ENCODE measurements at places on chromosomes 2 and 18. TPM values are rescaled to one million over a fixed set of nuclear protein-coding genes. Genes with fewer than 3 reads are reported as not detected.

The CFAP210 gene
- polyA plus RNA-seq, result not detected

The TUBB8B gene
- not detected for polyA plus RNA-seq

GRCh38 chr2:233446121-233446520 is 91.8 kb downstream of the DGKD start:
- peaks cover 5% of the 10 kb centered on the region for H3K36me3 ChIP-seq
- H3K27me3 ChIP-seq, result no peaks in the 10 kb centered on the region
- no peak for DNase-seq
- H3K27ac ChIP-seq, result no peak overlapping the region
- H3K4me1 ChIP-seq, result no peaks in the 10 kb centered on the region

- DNase-seq, result no peak
- H3K4me1 ChIP-seq, result no peaks in the 10 kb centered on the region
- no peaks in the 10 kb centered on the region for H3K27me3 ChIP-seq
- H3K36me3 ChIP-seq, result peaks cover 1% of the 10 kb centered on the region
- no peak overlapping the region for H3K4me3 ChIP-seq
Measured at GRCh38 chr18:55287149-55287806, 300.7 kb downstream of the TCF4 start.

DNA sequence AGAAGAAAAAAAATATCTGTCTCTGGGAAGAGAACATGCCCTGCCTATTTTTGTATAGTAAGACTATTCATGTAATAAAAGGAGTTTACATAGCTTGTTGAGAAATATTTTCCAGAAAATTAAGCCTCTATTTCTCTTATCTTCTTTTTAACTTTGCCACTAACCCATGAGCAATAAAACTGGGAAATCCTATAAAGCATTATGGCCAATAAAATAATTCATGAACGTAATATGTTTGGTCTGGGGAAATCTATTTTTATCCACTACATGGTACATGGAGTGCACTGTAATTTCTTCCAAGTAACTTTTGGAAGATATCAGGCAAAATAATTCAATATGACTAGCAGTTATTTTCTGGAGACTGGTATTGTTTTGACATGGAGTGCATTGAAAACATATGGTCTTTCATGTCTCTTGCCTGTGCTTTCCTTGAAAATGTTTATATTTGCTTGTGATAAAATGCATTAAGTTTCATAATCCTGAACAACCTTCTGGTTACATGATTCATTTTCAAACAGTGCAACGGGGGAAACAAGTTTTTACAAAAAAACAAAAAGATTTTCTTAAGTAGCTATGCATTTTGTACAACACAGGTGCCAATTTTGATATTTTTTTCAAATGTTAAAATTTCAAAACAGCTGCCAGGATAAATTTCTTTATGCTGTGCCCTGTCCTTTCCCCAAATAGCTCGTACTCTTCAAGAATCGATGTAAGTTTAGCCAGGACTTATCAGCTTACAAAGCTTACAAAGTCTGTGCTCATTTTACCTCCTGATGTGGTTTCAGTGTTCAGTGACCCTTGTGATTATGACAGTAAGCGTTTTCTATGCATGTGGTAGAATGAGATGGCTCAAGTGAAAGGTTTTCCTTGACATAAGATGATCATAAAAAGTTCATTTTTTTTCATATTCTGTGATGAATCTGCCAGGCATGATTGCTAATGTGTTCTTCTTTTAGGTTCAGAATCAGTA is 194.5 kb downstream of the UBE2E3 start:
- no peaks in the 10 kb centered on the region for H3K27me3 ChIP-seq
- no peaks in the 10 kb centered on the region for H3K36me3 ChIP-seq
- DNase-seq, result peak; percentile 49
- no peak overlapping the region for H3K4me3 ChIP-seq
- no peaks in the 10 kb centered on the region for H3K4me1 ChIP-seq

The PSMD1 gene
- polyA plus RNA-seq, result 169 TPM

The NR4A2 gene
- polyA plus RNA-seq, result 0.62 TPM

The ITGAV gene
- 121 TPM for polyA plus RNA-seq

DNA sequence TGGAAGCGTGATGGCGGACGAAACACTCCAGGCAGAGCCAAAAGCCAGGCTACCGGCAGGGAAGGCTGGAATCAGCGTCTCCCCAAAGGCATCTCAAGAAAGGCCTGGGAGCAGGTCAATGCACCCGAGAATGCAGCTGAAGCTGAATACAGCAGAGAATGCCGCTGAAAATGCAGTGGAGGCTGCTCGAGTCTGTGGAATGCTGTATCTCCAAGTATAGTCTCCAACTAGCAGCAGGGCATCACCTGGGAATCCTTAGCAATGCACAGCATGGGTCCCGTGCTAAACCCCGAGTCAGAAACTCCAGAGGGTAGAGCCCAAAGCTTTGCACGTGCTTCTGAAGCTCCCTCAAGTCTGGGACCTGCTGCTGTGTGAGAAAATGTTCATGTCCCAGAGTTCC is 191.1 kb upstream of the ALKAL2 start:
- no peak overlapping the region for H3K4me3 ChIP-seq
- H3K4me1 ChIP-seq, result no peaks in the 10 kb centered on the region
- no peaks in the 10 kb centered on the region for H3K27me3 ChIP-seq

DNA sequence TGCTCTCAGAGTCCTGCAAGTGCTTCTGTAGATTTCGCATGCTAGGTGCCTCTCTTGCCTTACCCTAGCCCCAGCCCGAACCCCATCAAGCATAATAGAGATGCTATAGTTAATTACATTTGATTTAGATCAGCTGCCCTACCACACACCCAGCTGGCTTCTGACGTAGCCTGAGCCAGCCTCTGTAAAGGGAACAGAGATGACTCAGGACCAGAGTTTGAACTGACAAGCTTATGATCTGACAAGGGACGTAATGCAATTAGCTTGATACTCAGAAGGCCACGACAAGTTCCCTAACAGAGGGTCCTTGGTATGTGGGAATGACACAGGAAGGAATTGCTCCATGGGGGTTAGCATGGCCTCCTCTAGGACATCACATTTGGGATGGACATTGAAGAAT is 126.6 kb downstream of the LRATD1 start:
- DNase-seq, result no peak
- no peaks in the 10 kb centered on the region for H3K27me3 ChIP-seq
- H3K4me1 ChIP-seq, result peaks cover 2% of the 10 kb centered on the region

The RNF125 gene
- 0.67 TPM for polyA plus RNA-seq

DNA sequence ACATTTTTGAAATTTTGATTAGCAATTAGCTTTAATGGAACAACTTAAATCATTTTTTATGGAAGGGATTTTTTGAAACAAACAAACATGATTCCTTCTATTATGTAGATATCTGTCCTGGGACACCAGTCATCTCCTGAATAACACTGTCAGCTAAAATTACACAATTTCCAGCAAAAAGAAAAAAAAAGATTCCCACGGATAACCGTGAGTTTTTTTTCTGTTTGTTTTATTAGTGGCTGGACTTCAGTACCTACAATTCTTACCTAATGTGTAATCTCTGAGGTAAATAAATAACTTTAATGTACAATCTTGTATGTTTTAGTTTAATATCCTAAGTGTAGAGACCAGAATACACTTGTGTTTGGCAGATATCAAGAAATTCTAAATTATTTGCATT is 126.6 kb upstream of the KYNU start:
- no peak overlapping the region for H3K4me3 ChIP-seq
- no peak for DNase-seq
- H3K36me3 ChIP-seq, result no peaks in the 10 kb centered on the region
- H3K27ac ChIP-seq, result no peak overlapping the region

- H3K27me3 ChIP-seq, result no peaks in the 10 kb centered on the region
- no peaks in the 10 kb centered on the region for H3K36me3 ChIP-seq
- H3K4me3 ChIP-seq, result no peak overlapping the region
- no peak overlapping the region for H3K27ac ChIP-seq
- DNase-seq, result no peak
Measured at GRCh38 chr2:176830362-176830761, 382.2 kb upstream of the HNRNPA3 start.

The ASXL3 gene
- 0.06 TPM for polyA plus RNA-seq

DNA sequence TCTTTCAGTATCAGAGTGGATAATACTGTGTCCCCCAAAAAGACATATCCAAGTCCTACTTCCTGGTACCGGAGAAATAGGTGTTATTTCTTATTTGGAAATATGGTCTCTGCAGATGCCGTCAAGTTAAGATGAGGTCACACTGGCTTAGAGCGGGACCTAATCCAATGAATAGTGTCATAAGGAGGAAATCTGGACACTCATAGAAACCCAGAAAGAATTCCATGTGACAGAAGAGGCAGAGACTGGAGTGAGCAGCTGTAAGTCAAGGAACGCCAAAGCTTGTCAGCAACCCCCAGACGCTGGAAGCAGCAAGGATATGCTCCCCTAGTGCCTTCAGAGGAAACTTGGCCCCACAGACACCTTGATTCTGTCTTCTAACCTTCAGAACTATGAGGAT is 69.8 kb downstream of the CCBE1 start:
- no peaks in the 10 kb centered on the region for H3K36me3 ChIP-seq
- peaks cover 19% of the 10 kb centered on the region for H3K4me1 ChIP-seq
- no peaks in the 10 kb centered on the region for H3K27me3 ChIP-seq
- no peak for DNase-seq

GRCh38 chr2:2507417-2507997 is 176.4 kb upstream of the MYT1L start:
- no peaks in the 10 kb centered on the region for H3K27me3 ChIP-seq
- no peak overlapping the region for H3K4me3 ChIP-seq
- no peaks in the 10 kb centered on the region for H3K36me3 ChIP-seq
- H3K27ac ChIP-seq, result no peak overlapping the region

The EN1 gene
- 0.03 TPM for polyA plus RNA-seq

DNA sequence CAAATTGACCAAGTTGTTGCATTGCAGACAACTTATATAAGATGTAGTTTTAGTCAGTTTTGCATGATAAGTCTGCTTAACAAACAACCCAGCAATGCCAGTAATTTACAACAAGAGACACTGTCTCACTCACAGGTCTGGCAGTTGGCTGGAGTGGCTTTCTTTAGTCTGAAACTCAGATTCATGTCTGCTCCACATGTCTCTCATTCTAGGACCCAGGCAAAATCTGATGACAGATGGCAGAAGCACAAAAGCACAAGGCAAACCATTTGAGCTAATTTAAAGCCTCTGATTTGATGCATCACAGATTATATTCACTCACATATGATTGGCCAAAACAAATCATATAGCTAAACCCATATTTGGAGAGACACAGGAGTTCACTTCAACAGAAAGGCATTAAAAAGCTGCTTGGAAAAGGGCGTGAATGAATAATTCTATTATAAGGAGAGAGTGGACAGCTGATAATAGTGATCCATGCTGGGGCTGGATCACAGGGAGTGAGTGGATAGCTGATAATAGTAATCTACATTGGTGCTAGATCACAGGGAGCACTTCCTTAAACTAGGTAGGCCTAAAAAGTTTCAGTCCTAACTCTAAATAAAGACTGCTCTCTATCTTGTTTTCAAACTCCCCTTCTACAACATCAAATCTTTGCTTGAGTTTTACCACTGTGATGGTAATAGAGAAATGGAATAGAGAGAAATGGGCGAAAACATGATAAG is 593.2 kb upstream of the ZNF804A start:
- no peaks in the 10 kb centered on the region for H3K4me1 ChIP-seq
- DNase-seq, result no peak
- H3K27me3 ChIP-seq, result no peaks in the 10 kb centered on the region
- no peaks in the 10 kb centered on the region for H3K36me3 ChIP-seq

DNA sequence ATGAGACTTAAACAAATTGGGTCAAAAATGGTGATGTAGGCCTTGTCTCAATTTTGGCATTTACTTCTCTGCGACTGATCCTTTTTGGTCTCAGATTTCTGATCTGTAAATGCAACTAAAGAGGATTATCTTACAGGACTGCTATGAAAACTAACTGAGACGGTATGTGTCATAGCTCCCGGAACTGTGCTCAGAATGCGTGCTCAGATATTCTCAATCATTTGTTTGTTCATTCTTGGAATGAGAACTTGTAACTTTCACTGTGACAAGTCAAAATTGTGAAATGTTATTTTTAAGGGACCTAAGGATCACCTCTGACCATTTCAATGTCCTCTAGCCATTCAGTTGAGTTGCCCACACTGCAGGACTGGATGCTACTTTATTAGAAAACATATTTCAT is 498.2 kb upstream of the PIK3C3 start:
- H3K36me3 ChIP-seq, result no peaks in the 10 kb centered on the region
- no peak overlapping the region for H3K4me3 ChIP-seq
- no peak overlapping the region for H3K27ac ChIP-seq

GRCh38 chr2:186308347-186308746 is 177.7 kb upstream of the ZC3H15 start:
- H3K36me3 ChIP-seq, result no peaks in the 10 kb centered on the region
- H3K4me1 ChIP-seq, result no peaks in the 10 kb centered on the region
- H3K4me3 ChIP-seq, result no peak overlapping the region
- DNase-seq, result peak; percentile 4
- no peaks in the 10 kb centered on the region for H3K27me3 ChIP-seq
- H3K27ac ChIP-seq, result no peak overlapping the region

GRCh38 chr2:39871291-39871761 is 92.3 kb upstream of the THUMPD2 start:
- H3K4me3 ChIP-seq, result no peak overlapping the region
- peak; percentile 99 for DNase-seq
- no peak overlapping the region for H3K27ac ChIP-seq
- peaks cover 13% of the 10 kb centered on the region for H3K4me1 ChIP-seq
- no peaks in the 10 kb centered on the region for H3K27me3 ChIP-seq
- H3K36me3 ChIP-seq, result no peaks in the 10 kb centered on the region

- H3K4me1 ChIP-seq, result no peaks in the 10 kb centered on the region
- DNase-seq, result no peak
- H3K27ac ChIP-seq, result no peak overlapping the region
- H3K36me3 ChIP-seq, result peaks cover 2% of the 10 kb centered on the region
- no peak overlapping the region for H3K4me3 ChIP-seq
Measured at GRCh38 chr18:35303610-35304009, 13.6 kb upstream of the ZSCAN30 start.

- H3K27ac ChIP-seq, result no peak overlapping the region
- DNase-seq, result peak; percentile 17
- H3K27me3 ChIP-seq, result no peaks in the 10 kb centered on the region
- no peak overlapping the region for H3K4me3 ChIP-seq
- H3K36me3 ChIP-seq, result no peaks in the 10 kb centered on the region
- H3K4me1 ChIP-seq, result no peaks in the 10 kb centered on the region
Measured at GRCh38 chr18:32455361-32455760, 15.3 kb downstream of the GAREM1 start.

DNA sequence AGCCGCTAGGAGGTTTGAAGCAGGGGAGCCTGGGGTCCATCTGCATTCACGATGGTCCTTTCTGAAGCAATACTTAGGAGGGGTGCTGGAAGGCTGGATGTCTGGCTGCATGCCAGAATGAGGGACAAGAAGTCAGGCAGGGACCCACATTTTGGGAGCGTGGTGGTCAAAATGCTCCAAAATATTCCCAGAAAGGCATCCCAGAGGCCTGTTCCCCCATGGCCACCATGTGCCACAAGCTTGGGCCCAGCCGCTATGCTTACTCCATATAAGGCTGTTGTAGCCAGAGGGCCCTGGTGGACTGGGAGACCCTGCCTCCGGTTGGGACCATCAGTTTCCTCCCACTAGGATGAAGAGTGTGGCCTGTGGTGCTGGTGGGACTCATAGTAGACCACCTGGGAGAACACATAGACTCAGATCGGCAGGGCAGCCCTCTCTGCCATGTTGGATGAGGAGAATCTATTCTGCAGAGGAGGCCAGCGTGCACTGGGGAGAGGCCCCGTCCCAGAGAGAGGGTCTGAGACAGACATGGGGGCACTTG is 3.6 kb upstream of the PROM2 start:
- H3K36me3 ChIP-seq, result no peaks in the 10 kb centered on the region
- no peak overlapping the region for H3K27ac ChIP-seq
- H3K4me3 ChIP-seq, result no peak overlapping the region
- DNase-seq, result no peak
